Activated CD4-positive, alpha-beta T cell treated with anti-CD3 and anti-CD28 coated beads, Interleukin-2, Interleukin-6, amounts not matched to agents 100 ng/mL and 50 ng/mL, durations not matched to agents 16 hours and 8 hours (primary cell): ENCODE measurements at places on chromosomes 3 and 15.

- DNase-seq: no peak
These were observed 33.6 kb upstream of the PLSCR5 start for GRCh38 chr3:146638718-146639117.

GRCh38 chr3:101725890-101726275, 1.5 kb downstream of the CEP97 start:
- no peak for DNase-seq

- no peak for DNase-seq
These were observed 75.7 kb upstream of the FAM3D start for GRCh38 chr3:58742239-58742638.

- no peak for DNase-seq
These were observed 151.3 kb downstream of the CACNA1D start for GRCh38 chr3:53645754-53646153.

DNA sequence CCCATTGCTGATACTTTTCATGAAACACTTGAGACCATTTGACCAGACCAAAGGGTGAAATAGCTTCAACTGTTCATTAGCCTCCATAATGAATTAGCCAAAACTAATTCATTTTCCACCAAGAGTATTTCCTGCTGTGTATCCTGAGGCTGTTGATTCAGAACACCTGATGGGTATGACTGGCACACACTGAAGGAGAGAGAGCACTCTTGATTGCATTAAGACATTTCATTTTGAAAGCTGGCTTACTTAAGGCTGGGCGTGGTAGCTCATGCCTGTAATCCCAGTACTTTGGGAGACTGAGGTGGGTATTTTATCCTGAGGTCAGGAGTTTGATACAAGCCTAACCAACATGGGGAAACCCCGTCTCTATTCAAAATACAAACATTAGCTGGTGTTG, 175.6 kb downstream of the AGBL1 start:
- DNase-seq: no peak

DNA sequence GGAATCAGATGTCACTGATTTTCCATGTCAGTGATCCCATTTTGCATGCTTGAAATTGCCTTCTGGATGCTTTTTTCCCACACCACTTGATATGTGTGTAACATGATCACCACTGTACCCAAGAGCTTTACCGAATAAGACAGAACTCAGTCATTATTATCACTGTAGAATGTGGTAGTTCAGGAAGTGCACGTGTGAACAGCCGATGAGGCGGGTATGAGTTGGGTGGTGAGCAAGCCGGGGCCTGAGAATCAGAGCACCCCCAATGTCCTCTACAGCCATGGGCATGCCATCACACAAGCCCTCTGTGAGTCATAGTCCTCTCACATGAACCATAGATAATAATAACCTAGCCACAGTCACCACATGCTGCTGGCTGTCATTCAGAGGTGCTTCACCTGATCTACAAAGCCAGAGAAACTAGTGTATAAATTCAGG, 470.8 kb downstream of the SOX2 start:
- no peak for DNase-seq

GRCh38 chr3:18389108-18389733, 35.9 kb downstream of the SATB1 start:
- peak; percentile 41 for DNase-seq

- no peak for DNase-seq
These were observed 119.7 kb upstream of the DLG1 start for GRCh38 chr3:197417911-197418618.

DNA sequence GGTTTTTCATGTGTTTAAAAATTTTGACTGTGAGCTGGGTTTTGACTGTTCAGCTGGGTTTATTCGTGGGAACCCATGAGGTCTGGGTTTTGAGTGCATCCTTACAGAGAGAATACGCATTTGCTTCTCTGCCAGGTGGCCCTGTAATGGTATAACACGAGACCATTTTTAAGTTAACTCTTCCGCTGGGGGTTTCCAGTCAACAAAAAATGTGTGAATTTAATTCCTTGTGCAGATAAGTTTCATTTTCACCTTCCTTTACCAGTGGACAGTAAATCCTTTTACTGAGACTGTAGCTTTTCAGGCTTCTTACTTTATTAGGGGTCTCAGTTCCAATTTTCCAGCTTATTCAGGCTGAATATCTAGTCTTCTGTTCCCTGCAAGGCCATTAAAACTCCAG, 149.6 kb downstream of the OPA1 start:
- DNase-seq: no peak

- DNase-seq: no peak
These were observed 305.4 kb upstream of the ROPN1 start for GRCh38 chr3:124297062-124297980.
